IMR-90 (cell line): ENCODE measurements at places on chromosomes 3 and 15. TPM values are rescaled to one million over a fixed set of nuclear protein-coding genes. Genes with fewer than 3 reads are reported as not detected.

GRCh38 chr3:186997473-186997939 lies 67.2 kb downstream of the ST6GAL1 start:
- no peaks in the 10 kb centered on the region for H3K36me3 ChIP-seq
- H3K27me3 ChIP-seq = no peaks in the 10 kb centered on the region
- no peak overlapping the region for H3K27ac ChIP-seq
- peaks cover 2% of the 10 kb centered on the region; the same call in 1 of the 2 replicates for H3K4me1 ChIP-seq

- no peaks in the 10 kb centered on the region for H3K27me3 ChIP-seq
- H3K27ac ChIP-seq = peak overlapping the region; percentile 97
- H3K36me3 ChIP-seq = no peaks in the 10 kb centered on the region
- peaks cover 22% of the 10 kb centered on the region for H3K4me1 ChIP-seq
- DNase-seq = peak; percentile 93
Measured at GRCh38 chr15:38886315-38887163, 321.9 kb upstream of the RASGRP1 start.

GRCh38 chr3:27861046-27862036 lies 139.2 kb upstream of the EOMES start:
- no peaks in the 10 kb centered on the region for H3K27me3 ChIP-seq
- no peak overlapping the region for H3K27ac ChIP-seq
- no peak for DNase-seq
- H3K36me3 ChIP-seq = no peaks in the 10 kb centered on the region
- H3K4me3 ChIP-seq = no peak overlapping the region
- no peaks in the 10 kb centered on the region for H3K4me1 ChIP-seq

The PIGX gene
- polyA plus RNA-seq = 7.9 and 9.4 TPM in 2 replicates

The STARD9 gene
- 2.0 and 2.2 TPM in 2 replicates for polyA plus RNA-seq

The NUP210 gene
- polyA plus RNA-seq = 0.03 and 0.04 TPM in 2 replicates

The TGM4 gene
- 0.03 and 0.10 TPM in 2 replicates for polyA plus RNA-seq
